ENCODE measurements at places on chromosomes 12 and 14. TPM values are rescaled to one million over a fixed set of nuclear protein-coding genes. Genes with fewer than 3 reads are reported as not detected.

The SVOP gene
- total RNA-seq, result 0.48 TPM

The GAS2L3 gene
- 60.9 TPM for total RNA-seq

The ZNF740 gene
- total RNA-seq, result 22.9 TPM

GRCh38 chr12:49031573-49032161 lies 13.1 kb upstream of the PRKAG1 start:
- DNase-seq, result no peak

GRCh38 chr14:27730204-27730603 lies 1036.4 kb upstream of the FOXG1 start:
- no peak for DNase-seq

GRCh38 chr14:78088916-78089315 lies 81.3 kb upstream of the NRXN3 start:
- DNase-seq, result no peak

Data from urinary bladder (tissue), 4 donors.